Activated CD4-positive, alpha-beta T cell treated with anti-CD3 and anti-CD28 coated beads for 48 hours (primary cell): ENCODE measurements at places on chromosomes 4 and X.

GRCh38 chrX:100850317-100850716 is 23.8 kb downstream of the NOX1 start:
- DNase-seq = no peak

DNA sequence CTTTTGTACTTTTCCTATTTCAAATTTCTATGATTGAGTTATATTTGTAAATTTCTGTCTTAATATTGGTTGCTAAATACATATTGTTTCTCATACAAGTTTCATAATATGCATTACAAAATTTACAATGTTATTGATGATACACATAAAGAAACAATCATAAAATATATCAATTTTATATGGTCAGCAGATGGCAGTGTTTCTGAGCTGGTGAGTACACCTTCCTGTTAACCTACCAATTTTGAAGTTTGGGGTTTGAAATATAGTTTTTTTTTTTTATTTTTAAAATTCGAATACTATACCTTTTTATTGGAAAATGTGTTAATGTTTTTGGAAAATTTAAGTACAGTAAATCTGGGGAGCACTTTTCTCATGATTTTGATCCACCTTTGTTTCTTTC is 1953.1 kb upstream of the ADGRL3 start:
- DNase-seq = no peak

GRCh38 chrX:55818673-55819375 is 101.3 kb downstream of the RRAGB start:
- no peak for DNase-seq

GRCh38 chr4:130154901-130155300 is 1058.9 kb downstream of the C4orf33 start:
- DNase-seq = no peak

DNA sequence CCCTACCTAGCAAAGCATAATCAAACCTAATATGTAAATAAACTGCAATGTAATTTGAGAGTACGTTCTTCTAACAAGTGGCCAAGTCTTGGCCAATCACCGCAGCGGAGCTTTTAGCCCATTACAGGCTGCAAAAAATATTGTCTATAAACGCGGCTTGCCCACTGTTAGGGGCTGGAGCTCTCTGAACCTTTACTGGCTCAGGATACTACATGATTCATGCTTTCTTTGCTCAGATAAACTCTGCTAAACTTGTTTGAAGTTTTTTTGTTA is 990 bp upstream of the HADH start:
- no peak for DNase-seq

DNA sequence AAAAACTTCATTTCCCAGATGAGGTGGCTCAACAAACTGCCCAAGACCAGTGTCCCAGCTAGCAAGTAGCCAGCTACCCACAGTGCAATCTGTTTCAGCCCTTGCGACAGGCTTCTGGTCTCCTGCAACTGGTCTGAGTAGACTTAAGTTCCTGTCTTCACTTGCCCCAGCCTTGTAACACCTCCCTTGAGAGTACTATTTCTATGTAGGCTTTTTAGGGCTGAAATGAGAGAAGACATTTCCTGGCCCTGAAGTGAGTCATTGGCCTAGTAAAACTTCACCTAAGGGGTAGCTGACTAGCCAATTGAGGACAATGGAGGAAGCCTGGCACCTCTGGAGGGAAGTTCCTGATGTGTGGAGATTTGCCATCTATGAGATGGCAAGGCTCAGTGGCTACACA is 80.1 kb upstream of the STIM2 start:
- DNase-seq = no peak

DNA sequence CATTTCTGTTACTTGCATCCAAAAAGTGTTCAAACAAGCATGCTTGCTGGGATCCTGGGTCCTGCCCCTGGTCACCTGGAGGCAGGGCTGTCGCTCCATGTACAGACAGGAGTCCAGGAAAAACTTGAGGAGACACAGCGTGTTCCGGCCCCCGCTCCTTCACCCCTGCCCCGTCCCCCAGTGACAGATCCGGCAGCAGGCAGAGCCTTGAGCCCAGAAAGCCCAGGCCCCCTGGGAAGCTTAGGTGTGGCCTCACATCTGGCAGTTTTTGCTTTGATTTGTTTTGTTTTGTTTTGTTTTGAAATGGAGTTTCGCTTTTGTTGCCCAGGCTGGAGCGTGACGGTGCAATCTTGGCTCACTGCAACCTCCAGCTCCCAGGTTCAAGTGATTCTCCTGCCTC is 67.0 kb downstream of the TRMT44 start:
- no peak for DNase-seq

GRCh38 chr4:184387351-184387750 is 87.0 kb downstream of the IRF2 start:
- no peak for DNase-seq

GRCh38 chr4:156775813-156776212 is 195.8 kb downstream of the PDGFC start:
- DNase-seq = no peak

- peak; percentile 49 for DNase-seq
Observed at GRCh38 chr4:86927843-86928395, 6.9 kb upstream of the AFF1 start.

DNA sequence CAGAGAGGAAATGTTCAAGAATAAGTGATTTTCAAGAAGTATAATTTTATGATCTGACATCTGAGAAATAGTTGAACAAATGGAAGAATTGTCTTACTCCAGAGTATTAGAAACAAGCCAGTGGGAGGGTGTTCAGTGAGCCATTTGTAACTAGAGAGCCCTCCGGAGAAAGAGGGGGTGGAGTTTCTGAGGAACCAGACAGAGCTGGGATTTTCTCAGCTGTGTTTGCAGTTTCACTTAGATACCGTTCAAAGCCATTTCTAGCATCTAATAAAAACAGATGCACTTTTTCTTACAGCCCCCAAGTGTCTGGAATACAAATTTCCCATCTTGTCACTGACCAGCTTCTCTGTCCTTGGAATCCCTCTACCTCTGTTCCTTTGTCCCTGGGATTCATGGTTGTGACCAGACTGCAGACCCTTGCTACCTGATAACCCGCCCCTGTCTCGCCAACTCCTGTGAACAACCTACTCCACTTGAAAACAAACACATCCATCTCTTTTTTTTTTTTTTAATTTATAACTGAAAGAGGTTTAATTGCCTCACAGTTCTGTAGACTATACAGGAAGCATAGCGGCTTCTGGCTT is 132.8 kb upstream of the KLF3 start:
- DNase-seq = no peak

DNA sequence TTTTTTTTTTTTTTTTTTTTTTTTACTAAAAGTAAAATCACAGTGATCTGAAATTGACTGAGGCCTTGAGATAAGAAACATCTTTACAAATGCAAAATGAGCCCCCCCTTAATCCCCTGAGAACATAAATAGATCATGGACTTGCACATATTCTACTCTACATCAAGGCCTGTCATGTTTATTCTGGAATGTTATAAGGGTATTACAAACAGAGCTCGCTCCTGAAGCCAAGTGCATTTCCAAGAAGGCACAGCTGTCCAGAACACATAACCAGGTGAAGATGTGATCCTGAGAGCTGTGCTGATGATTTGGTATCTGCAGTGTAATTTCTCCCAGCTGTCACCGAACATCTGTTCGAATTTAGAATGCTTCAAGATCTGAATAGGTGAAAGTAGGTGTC is 384.5 kb downstream of the GPAT3 start:
- DNase-seq = no peak
